HepG2 (cell line): ENCODE measurements at places on chromosomes 3 and 15. TPM values are rescaled to one million over a fixed set of nuclear protein-coding genes. Genes with fewer than 3 reads are reported as not detected.

Gene FAM3D
- not detected in 2 replicates for total RNA-seq

Gene LHFPL4
- 0.02 TPM in 1 of 2 replicates, not detected in the other for total RNA-seq

GRCh38 chr15:57149196-57149595 lies 227.1 kb upstream of the CGNL1 start:
- DNase-seq: no peak

DNA sequence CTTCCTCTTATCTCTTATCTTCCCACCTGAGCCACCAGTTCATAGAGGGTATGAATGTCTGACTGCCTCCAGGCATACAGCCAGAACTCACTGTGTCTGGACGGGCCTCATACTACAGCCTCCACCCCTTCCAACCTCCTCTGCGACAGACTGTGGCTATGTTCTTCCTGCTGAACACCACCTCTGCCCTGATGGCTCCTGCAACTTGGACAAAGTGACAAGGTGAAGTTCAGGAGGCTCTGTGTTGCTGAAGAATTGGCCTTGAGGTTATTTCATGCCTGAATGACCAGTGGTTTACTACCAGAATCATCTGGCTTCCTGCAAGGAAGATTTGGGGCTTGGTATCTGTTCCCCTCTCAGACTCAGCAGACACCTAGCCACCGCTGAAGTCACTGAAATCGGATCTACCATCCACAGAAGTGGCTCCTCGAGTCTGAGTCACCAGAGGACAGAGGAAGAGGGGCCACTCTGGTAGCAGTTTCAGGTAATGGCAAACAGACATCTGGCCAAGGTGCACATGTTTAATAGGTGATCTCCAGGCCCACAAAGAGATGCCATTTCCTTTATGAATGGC lies 14.2 kb upstream of the ULK3 start:
- no peak for DNase-seq

GRCh38 chr3:62995119-62995518 lies 119.9 kb upstream of the CADPS start:
- no peak for DNase-seq
